Choroid plexus epithelial cell (primary cell): ENCODE measurements at places on chromosomes 7 and 10.

DNA sequence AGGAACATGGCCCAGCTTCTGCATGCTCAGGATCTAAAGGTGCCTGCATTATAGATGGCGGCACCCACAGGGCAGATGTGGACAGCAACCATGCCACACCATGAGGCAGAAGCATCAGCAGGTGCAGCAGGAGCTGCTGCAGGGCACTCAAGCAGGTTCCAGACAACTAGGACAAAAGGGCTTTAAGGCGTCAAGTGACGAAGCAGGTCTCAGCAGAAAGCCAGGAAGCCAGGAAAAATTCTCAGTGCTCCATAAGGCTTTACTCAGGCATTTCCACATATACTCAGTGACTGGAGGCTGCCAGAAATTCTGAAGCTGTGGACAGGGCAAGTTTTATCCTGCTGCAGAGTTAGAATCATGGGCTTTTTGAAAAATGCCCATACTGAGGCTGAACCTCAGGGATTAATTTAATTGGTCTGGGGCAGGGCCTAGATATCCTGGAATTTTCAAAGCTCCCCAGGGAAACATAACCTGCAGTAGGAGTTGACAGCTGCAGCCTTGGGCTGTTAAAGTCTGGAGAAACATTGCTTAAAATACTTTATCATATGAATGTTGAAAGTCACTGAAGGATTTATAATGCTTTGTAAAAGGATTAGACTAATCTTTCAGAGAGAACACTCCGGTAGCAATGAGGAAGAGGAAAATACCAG is 68.1 kb upstream of the RNF148 start:
- DNase-seq: no peak

- peak; percentile 65 for DNase-seq
Observed at GRCh38 chr10:34474009-34474376, 341.1 kb downstream of the PARD3 start.

- DNase-seq: no peak
Observed at GRCh38 chr7:40623863-40624262, 489.1 kb downstream of the SUGCT start.

- no peak for DNase-seq
Observed at GRCh38 chr7:73718438-73718881, 1.0 kb downstream of the STX1A start.

DNA sequence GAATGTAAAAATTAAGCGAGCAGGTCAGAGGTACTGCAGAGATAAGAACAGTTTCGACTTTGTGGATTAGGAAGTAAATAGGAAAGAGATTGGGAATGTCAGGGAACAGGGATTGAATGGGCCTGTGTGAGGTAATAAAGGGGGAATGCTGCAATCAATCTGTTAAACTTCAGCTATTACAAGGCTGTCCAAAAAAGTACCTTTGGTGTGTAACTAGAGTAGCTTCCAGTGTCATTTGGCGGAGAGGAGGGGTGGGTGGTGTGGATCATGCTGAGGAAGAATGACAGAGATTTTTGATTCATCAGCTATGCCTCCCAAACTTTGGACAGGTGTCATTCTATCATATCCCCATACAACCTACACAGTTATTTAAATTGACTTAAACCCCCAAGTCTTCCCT is 128.2 kb upstream of the RHEB start:
- DNase-seq: no peak

- DNase-seq: no peak
Observed at GRCh38 chr10:101046332-101047238, 15.2 kb upstream of the KAZALD1 start.

GRCh38 chr10:4033341-4033896 is 248.4 kb upstream of the KLF6 start:
- peak; percentile 27 for DNase-seq

- DNase-seq: no peak
Observed at GRCh38 chr7:43870316-43870715, 999 bp upstream of the MRPS24 start.

- DNase-seq: no peak
Observed at GRCh38 chr7:142770661-142771352, at the start of gene PRSS2. Gene PRSS2 (plus strand): TSS chr7:142770970. CDS start chr7:142770983, 13 bp downstream.

GRCh38 chr10:98364432-98365102 is 50.4 kb downstream of the PYROXD2 start:
- DNase-seq: no peak

DNA sequence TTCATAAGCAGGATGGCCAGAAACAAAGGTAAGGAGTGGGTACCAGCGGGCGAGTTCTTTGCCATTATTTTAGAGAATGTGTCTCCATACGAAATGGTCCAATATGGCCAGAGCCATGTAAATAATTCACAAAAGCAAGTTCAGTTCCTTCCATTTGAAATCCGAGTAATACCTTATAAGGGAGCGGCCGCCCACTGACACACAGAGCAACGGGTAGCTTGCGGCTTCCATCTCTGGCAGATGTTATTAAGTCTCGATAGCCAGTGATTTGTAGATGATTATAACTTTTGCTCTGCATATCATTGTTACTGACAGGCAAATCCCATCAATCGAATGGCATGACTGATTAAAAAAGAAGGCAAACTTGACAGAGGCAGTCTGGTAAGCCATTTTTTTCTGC is 63.2 kb downstream of the GFRA1 start:
- DNase-seq: no peak

GRCh38 chr7:158695726-158696452 is 8.7 kb downstream of the NCAPG2 start:
- peak; percentile 92 for DNase-seq

DNA sequence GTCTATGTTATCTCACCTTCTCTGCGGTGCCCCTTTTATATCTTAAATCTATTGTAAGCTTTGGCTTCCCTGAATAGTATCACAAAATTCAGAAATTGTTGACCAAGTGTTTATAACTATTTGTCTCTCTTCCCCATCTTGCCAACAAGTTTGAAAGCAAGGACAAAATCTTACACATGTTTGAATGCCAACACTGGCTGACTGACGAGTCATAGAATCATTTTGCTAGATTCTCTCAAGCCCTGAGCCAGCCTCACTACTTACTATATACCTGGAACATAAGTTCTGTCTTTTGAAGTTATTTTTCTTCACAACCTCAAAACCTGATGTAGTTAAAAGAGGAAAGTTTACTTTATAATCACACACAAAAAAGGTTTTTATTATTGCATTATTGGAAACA is 700.7 kb downstream of the PHTF2 start:
- DNase-seq: peak; percentile 2

- DNase-seq: peak; percentile 39
Observed at GRCh38 chr7:123709525-123709924, 39.3 kb downstream of the WASL start.

DNA sequence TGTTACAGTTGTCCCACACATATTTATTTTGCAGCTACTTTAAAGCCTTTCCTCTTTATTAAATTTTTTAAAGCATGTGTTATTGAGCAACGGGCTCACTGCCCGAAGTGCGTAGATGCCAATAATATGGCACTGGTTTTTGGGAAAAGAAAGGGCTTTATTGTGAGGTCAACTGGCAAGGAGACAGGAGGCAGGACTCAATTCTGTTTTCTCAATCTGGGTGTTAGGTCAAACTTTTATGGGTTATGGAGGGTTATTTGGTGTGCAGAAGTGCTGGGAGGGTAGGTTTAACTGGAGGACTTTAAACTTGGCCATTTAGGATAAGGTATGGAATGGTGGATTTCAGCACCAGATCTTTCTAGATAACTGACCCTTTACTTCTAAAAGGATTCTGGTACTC is 183.6 kb downstream of the LRRC4 start:
- no peak for DNase-seq

DNA sequence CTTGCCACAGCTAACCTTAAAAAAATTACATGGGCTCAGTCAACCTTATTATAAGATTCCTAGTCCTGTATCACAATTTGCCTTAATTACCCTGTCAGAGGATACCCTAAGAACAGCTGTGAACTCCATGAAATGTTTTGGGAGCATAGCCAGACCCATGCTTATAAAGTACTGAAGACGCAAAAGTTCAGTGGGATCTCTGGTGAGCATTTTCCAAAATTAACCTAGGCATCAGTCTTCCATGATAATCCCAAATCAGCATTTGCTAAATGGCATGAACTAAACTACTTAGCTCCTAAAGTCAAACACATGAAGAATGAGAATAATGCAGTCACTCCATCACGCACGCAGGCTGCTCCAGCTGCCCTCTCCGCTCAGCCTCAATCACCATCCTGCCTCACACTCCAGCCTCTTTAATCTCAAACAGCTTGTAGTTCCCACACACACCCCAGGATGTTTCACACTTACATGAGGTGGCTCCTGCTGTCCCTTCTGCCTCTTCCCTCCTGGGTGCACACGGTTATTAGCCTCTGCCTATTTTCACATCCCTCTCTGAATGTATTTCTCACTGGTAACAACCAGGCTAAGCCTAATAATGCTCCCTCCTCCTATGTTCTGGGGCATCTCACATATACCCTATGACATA is 15.3 kb downstream of the IGF2BP3 start:
- no peak for DNase-seq

- DNase-seq: peak; percentile 61
Observed at GRCh38 chr10:4691776-4692175, 134.2 kb upstream of the AKR1E2 start.

- peak; percentile 37 for DNase-seq
Observed at GRCh38 chr10:53209944-53210611, 437.5 kb upstream of the MBL2 start.

GRCh38 chr10:128701381-128701780 is 575.2 kb upstream of the MKI67 start:
- no peak for DNase-seq

GRCh38 chr10:100763043-100763747 is 17.8 kb downstream of the PAX2 start:
- no peak for DNase-seq

GRCh38 chr7:22630069-22630468 is 96.9 kb upstream of the IL6 start:
- no peak for DNase-seq

DNA sequence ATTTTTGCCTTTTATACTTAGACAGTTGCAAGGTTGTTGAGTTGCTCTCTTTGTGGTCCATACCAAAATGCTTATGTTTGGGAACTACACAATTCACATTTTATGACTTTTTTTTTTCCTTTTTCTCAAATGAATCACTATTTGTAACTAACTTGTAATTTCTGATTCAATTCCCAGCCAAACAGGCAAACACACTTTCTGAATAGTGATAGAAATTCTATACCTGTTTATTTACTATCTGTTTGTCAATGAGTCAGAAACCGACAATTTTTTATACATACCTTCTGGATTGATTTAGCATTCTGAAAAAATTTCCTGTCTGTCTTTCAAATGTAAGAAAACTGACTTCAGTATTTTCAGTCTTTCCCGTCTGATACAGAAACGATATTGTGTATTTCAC is 69.1 kb downstream of the MBL2 start:
- no peak for DNase-seq

GRCh38 chr7:30310674-30311362 is 26.4 kb downstream of the ZNRF2 start:
- DNase-seq: no peak

- peak; percentile 2 for DNase-seq
Observed at GRCh38 chr7:117435475-117436043, 8.3 kb upstream of the ASZ1 start.

- peak; percentile 40 for DNase-seq
Observed at GRCh38 chr7:41975849-41976248, 261.2 kb downstream of the GLI3 start.

DNA sequence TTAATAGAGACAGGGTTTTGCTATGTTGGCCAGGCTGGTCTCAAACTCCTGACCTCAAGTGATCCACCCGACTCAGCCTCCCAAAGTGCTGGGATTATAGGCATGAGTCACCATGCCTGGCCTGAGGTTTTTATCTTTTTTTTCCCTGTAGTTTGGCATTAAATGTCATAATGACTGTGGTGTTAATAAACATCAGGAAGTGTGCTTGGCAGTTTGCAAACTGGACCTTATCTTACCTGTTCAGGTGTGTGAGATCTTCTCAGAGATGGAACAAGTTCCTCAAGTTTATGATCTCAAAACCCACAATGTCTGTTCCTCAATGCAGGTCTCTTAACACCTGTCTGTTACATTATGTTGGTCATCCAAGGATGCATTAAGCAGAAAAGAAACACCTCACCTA is 80.0 kb downstream of the ARID5B start:
- no peak for DNase-seq

DNA sequence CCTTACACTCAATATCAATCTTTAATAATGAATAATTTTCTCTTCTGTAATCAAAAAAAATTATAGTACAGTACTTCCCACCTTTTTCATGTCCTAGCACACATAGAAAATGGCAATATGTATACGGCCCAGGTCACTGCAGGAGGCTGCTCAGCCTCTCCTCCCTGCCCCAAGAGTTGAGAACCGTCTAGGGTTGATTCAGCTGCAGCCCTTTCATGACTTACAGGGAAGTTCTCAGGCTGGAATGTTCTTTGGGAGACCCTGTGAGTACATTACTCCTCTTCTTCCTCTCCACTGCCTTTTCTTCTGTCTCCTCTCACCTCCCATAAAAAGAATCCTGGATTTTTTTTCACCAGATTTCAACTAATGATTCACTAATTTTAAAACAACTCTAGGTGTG is 180.0 kb downstream of the HDAC9 start:
- no peak for DNase-seq

GRCh38 chr7:104851268-104851667 is 162.7 kb upstream of the KMT2E start:
- no peak for DNase-seq

DNA sequence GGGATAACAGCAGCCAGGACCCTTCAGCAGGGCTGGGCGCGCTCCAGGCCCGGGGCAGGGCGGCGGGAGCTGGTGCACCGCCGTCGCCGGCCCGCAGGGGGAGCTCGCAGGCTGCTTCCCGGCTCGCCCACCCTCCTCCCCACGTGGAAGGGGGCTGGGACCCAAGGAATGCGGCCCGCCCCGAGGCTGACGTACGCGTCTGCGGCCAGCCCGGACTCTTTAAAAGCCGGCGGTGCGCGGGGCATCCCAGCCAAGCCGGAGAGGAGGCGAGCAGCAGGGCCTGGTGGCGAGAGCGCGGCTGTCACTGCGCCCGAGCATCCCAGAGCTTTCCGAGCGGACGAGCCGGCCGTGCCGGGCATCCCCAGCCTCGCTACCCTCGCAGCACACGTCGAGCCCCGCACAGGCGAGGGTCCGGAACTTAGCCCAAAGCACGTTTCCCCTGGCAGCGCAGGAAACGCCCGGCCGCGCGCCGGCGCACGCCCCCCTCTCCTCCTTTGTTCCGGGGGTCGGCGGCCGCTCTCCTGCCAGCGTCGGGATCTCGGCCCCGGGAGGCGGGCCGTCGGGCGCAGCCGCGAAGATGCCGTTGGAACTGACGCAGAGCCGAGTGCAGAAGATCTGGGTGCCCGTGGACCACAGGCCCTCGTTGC is at the start of gene PFKFB3:
Gene PFKFB3, plus strand, starts transcription at position 249 of the 647 bp plus-strand sequence. Its CDS starts 329 bp downstream, at position 578.
- peak; percentile 97 for DNase-seq

GRCh38 chr7:157627033-157627432 is 290.2 kb downstream of the DNAJB6 start:
- DNase-seq: no peak
